Stimulated activated CD8-positive, alpha-beta memory T cell treated with anti-CD3 and anti-CD28 coated beads, Interleukin-4, amount 100 ng/mL, for 1 hour (primary cell): ENCODE measurements at places on chromosomes 3 and 15.

- DNase-seq: no peak
Measured at GRCh38 chr15:62050115-62050514, 10.1 kb downstream of the VPS13C start.

- DNase-seq: no peak
Measured at GRCh38 chr3:72185549-72186399, 400.8 kb upstream of the PROK2 start.

DNA sequence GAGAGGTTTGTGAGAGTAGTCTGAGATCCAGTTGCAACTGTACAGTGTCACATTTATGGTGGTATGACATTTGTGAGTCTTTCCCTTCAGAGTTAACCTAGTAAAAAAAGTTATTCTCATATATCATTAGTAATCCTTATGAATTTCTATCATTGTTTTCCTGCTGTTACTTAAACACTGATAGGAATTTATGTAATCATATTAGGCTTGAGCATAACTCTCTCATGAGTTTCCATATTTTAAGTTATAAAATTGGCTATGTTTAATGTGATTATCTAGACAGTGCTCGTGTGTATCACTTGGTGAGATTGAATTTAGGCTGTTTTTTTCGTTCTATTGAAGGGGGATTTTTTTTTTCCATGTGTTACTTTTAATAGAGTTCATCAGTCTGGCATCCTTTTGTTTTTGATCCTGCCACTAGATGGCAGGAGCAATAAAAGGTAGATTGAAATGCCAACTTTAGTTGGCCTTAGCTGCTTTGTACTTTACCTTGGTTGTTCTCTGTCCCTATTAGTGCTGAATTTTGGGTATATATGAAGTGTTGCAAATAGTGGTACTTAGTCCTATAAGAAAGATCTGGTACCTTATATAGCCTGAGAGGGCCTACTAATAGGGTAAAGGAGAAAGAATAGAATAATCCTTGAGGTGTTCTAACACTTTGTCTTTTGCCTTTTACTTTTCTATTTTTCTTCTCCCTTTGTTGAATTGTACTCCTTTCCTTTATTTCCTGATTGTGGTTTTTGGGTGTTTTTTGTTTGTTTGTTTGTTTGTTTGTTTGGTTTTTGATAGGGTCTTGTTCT is 17.9 kb downstream of the STT3B start:
- no peak for DNase-seq

DNA sequence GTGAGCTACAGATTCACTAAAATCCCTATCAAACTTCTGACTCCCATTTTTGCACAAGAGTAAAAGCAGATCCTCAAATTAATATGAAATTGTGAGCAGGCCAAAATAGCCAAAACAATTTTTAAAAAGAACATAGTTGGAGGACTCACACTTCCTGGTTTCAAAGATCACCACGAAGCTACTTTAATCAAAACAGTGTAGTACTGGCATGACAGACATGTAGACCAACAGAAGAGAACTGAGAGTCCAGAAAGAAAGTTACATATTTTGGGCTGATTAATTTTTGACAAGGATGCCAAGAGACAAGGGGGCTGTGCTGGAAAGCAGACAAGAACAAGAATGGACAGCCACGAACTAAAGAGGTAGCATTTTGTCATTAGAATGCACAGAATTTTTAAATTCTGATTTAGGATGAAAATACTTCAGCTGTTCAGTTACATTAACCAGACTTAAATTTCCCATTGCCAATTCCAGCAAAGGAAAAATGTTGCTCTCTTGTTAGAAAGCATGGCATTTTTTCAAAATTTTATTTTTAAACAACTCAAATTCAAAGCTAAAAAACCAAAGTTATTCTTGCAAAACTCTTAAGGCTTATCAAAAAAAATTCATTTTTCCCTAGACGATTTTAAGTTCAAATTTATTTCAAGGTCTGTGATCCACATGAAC is 14.0 kb downstream of the RYK start:
- DNase-seq: no peak

GRCh38 chr15:72783004-72783639 is 436 bp downstream of the ADPGK start:
- no peak for DNase-seq
